Fibroblast of skin of right quadriceps (primary cell): ENCODE measurements at places on chromosomes 2 and 18.

- no peak for DNase-seq
These were observed 19.9 kb upstream of the CXXC1 start for GRCh38 chr18:50307400-50307737.

DNA sequence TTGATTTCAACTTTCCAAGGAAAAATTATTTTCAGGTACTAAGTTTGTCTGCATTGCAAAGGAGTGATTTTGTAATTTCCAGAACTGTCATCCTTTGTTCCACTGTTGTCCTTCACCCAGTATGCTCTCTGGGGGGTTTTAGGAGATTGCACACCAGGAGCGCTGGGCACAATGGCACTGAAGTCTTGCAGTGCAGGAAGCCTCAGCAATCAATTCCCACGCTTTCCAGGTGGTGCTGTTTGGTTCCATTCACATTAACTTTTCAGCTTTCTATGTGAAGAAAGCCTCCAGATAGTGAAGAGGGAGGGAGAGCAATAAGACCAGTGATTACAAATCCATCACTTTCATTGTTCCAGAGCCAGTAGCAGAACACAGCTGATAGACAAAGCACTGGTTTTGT is 344.0 kb upstream of the VWC2L start:
- DNase-seq, result no peak

DNA sequence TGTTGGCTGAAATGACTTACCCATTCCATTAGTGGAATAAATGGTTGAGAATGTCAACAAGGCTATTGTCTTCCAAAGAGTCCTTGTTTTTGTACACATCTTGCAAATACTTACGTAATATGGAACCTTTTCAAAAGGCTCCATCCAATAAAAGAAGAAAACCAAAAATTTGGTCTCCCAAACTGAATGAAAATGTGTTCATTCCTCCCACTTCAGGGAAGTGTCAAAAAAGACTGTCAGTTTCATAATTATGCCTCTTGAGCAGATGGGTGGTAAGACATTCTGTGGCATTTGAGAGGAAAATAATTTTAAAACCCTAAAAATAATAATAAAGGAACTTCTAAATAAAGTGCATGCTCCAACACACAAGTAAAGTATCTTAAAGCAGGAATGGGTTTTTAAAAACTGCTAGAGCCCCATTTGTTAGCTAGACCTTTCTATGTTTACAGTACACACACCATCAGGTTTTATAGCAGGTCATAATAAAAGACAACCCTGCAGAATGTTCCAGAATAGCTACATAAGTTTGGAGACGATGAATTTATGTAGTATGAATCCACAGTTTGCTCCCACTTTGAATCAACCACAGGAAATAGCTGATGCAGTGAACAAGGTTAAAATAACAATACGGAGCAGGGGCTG is 843.7 kb downstream of the LRRTM4 start:
- no peak for DNase-seq

- DNase-seq, result no peak
These were observed 830 bp downstream of the DNER start for GRCh38 chr2:229713371-229714079.
